ENCODE measurements at places on chromosomes 4 and X.

DNA sequence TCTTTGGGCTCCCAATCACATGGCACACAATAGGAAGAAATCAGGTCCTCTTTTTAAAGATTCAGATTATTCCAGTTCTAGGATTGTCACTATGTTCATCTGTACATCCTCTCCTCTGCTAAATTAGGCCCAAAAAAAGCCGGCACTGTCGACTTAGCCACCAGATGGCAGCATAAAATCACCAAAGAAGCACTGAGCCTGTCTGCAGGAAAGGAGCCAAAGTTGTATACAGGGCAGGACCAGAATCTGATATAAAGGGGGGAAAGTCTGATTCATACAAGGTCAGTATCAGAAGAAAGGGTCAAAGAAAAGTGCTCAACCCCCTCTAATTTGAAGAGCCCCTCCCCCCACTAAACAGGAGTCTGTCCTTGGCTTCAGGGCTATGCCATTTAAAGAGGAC lies 292.5 kb downstream of the CHIC1 start:
- peak; percentile 54 for DNase-seq

- DNase-seq, result no peak
These were observed 328.5 kb upstream of the AGA start for GRCh38 chr4:177770776-177771175.

- DNase-seq, result no peak
These were observed 86.3 kb upstream of the GABRA3 start for GRCh38 chrX:152537373-152537772.

DNA sequence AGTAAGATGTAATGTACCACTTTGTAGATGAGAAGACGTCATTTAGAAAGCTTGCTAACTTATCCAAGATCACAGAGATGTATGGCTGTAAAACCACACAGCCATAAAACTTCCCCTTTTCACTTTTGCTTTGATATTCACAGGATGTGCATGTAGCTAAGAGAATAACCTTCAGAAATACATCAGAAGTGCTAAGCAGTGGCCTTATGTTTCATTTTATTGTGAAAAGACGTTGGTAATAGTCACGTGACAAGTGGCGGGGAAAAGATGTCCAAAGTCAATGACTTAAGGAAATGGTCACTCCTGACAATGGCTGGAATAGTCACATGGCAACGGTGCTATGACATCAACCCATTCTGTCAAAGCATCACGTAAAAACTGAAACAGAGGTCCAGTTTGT lies 12.9 kb upstream of the WDR17 start:
- DNase-seq, result no peak

DNA sequence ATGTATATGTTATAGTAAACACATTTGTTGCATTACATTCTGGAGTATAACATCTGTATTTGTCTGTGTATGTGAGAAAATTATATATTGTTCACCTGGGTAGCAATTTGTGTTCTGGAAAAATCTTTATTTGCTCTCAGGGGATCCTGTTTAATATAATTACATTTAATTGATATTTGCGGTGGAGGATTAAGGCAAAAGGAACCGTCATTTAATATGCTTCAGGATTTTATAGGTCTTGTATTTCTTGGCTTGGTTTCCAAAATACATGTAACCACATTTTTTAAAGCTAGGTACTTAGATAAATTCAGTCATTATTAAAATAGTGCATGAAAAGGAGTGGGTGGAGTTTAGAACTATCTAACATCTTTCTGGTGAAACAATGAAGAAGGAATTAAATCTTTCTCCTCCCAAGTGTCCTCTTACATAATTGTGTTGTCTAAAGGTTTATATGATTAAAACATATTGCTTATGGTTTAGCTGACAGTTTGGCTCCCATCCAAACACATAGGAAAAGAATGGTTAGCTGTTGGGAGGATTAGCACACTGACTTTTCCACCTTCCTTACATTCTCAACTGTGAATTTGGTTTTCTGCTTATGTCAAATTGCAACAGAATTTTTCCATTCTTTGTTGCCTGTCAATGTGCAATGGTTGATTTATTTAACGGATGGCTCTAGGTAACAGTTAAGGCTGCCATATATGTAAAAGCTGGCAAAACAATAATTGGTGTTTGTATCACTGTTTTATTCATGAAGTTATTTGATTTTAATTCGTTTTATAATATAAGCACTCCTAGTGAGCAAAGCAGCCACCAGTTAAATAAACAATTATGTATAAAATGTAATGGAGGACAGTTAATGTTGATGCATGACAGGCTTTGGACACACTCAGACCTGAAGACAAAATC lies 250.8 kb upstream of the SFRP2 start:
- no peak for DNase-seq

- DNase-seq, result no peak
These were observed 453.9 kb downstream of the PDHA2 start for GRCh38 chr4:96293806-96294205.

GRCh38 chr4:10179957-10180602 lies 63.5 kb upstream of the WDR1 start:
- no peak for DNase-seq

DNA sequence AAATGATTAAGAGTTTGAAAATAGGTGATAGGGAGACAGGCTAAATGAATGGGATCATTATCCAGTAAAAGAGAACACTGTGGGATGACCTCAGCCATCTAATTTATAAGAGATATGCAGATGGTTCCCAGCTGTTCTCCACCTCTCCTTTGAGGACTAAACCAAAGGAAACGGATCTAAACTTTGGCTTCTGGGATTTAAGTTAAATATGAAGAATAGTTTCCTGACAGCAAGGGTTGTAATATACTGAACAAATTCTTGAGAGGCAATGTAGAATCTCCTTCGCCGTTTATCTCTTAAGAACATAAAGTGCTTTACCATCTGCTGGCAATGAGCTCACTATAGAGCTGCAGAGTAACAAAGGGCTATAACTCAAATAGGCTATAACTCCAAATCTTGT lies 35.4 kb upstream of the HPGDS start:
- DNase-seq, result no peak

DNA sequence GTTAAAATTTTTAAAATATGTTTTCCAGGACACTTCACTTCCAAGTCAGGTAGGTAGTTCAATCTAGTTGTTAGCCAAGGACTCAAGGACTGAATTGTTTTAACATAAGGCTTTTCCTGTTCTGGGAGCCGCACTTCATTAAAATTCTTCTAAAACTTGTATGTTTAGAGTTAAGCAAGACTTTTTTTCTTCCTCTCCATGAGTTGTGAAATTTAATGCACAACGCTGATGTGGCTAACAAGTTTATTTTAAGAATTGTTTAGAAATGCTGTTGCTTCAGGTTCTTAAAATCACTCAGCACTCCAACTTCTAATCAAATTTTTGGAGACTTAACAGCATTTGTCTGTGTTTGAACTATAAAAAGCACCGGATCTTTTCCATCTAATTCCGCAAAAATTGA lies 49.7 kb downstream of the XIAP start:
- DNase-seq, result no peak

- DNase-seq, result no peak
These were observed 118.0 kb upstream of the RPL34 start for GRCh38 chr4:108502356-108502755.

DNA sequence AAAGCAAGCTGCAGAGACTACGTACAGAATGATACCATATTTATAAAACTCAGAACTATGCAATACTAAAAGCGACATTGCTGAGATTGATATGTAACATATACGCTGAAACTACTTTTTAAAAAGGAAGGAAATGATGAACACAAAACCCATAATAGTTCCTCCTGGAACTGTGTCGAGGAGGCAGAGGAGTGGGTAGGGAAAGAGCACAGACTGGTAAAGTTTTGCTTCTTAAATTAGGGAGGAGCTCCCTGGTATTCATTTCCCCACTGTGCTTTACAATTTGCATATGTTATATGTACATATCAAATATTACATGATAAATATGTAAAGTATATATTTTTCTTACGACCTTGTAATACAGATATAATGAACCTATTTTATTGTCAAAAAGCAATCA lies 13.9 kb downstream of the UFSP2 start:
- DNase-seq, result no peak

DNA sequence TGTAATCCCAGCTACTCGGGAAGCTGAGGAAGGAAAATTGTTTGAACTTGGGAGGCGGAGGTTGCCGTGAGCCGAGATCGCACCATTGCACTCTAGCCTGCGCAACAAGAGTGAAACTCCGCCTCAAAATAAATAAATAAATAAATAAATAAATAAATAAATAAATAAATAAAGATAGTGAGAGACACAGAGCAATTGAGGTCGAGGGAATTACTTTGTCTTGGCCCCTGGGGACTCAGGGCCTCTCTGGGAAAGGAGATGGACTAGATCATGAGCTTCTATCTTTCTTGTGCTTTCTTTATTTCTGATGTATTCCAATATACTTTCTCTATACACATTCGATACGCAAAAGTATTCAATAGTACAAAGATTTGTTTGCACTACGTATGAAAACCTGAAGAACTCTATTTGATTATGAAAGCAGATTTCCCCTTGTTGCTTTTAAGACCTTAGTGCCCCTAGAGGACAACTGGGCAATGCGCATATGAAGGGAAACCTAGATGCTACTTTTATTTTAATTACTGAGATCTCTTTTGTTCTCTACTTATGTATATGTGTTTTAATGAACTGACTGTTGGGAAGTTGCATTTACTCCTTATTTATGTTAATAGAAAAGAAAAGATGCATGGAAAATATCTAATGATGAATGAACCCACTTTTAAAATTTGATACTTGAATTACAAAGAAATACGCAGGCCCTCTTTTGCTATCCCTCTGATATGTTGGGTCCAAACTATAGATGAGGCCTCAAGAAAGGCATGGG lies 12.8 kb upstream of the ELOVL6 start:
- no peak for DNase-seq

DNA sequence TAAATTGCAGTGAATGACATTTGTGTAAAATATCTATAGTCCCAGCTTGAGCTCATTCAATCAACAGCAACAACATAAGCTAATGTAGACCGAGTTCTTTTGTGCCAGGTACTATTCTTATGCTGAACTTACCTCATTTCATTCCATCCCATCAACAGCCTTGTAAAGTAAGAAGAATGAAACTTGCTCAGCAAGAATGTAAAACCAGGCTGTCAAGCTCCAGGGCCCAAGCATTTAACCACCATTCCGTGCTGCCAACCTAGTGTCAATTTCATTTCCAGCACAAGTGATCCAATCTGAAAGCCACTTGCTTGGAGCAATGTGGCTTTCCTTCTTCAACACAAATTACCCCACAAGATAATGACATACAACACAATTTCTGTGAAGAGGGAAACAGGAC lies 36.6 kb downstream of the RASSF6 start:
- no peak for DNase-seq

DNA sequence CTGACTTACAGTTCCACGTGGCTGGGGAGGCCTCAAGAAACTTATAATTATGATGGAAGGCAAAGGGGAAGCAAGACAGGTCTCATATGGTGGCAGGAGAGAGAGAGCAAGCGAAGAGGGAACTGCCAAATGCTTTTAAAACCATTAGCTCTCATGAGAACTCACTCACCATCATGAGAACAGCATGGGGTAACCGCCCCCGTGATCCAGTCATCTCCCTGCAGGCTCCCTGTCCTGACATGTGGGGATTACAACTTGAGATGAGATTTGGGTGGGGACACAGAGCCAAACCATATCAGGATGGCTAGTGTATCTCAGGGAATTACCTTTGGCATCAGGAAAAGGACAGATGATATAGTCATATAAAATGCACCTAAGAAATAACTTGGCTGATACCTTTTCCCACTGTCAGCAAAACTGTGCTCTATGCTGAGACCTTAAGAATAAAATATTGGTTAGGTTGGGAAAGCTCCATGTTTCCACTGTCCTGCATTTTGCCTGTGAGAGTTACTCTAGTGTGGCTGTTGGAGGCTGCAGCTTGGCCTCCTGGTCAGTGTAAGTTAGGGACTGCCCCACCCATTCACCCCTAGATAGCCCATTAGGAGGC lies 110.3 kb downstream of the UCHL1 start:
- no peak for DNase-seq

GRCh38 chrX:130071611-130072344 lies 38.5 kb downstream of the ELF4 start:
- no peak for DNase-seq

DNA sequence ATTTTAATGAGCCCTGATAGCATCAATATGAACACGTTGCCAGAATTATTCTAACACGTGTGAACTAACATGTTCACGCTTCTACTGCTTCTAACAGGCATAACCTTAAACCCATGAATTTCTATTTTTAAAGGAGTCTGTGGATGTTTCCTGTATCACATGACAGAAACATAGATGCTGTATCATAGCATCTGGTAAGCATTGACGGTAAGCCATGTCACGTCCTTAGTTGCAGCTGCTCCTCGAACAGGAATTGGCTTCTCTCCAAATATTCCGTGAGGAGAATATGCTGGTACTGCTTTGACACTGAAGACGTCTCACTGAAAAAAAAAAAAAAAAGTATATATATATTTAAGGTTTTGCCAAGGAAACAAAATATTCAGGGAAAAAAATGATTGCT lies 105.1 kb upstream of the MXRA5 start:
- no peak for DNase-seq

- no peak for DNase-seq
These were observed 187.2 kb downstream of the RAB28 start for GRCh38 chr4:13296986-13297385.

DNA sequence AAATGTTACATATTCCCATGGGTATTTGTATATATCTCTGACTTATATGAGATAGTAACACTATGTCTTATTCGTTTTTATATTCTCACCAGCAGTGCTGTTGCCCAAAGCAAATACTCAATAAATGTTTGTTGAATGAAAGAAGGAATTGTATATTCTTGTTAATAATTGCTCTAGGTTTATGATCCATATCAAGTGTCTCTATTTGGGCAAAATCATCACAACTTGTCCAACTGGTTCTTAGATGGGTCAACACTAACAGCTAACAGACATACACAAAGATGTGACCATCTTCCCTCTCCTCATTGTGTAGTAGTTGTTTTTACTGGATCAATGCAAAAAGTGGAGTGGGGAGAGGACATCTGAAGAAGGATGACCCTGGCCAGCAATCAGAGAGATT lies 6.6 kb upstream of the APLN start:
- no peak for DNase-seq

DNA sequence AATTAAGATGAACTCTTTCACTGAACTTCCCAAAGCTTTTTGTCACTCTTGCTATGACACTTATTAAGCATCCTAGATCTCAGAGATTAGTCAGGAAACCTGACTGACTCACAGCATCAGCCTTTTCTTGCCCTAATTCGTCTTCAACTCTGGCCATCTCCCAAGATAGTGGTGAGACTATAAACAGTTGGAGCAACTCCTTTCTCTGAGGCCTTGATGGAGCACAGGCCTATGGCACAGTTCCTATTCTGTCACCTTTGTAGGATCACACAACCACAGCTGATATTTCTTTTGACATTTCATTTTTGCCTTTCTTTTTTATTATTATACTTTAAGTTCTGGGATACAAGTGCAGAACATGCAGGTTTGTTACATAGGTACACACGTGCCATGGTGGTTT lies 217.6 kb downstream of the PRR32 start:
- no peak for DNase-seq

DNA sequence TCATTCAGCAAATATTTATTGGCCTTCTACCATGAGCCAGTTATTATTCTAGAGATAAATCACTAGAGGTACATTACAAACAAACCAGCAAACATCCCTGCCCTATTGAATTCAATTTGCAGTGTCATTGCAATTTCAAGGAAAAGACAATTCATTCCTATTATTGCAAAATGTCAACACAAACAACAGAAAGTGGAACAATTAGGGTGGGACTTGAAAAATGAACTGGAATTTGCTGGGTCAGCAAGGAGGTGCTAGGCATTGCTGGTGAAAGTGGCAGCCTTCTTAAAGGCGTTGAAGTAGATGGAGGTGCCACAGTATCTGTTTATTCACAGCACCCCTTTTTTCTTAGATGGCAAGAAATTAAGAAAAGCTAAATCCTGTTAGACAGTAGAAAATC lies 224.0 kb upstream of the BMP3 start:
- no peak for DNase-seq

GRCh38 chrX:8075636-8076035 lies 95.4 kb downstream of the VCX2 start:
- DNase-seq, result no peak
